ENCODE measurements at places on chromosomes 13 and 19.

DNA sequence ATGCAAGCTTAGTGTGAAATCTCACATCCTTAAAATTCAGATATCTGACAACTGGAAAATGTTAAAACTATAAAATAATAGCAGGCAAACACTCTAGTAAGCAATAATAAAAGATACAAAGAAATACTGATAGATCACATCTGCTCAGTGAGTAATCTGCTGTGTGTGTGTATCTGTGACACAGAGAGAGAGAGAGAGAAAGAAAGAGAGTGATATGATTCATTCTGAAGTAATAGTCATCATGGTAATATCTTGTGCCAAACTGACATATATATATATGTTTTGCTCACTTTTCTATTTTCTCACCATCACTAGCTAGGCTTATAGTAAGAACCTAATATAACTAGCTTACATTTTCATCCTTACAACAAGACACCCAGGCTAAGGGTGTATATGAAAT, 288.0 kb upstream of the SLITRK6 start:
- DNase-seq = no peak

- DNase-seq = no peak
These were observed 7.7 kb downstream of the SLC25A30 start for GRCh38 chr13:45410466-45410865.

GRCh38 chr19:35081201-35081600, 34.4 kb upstream of the FXYD3 start:
- no peak for DNase-seq

DNA sequence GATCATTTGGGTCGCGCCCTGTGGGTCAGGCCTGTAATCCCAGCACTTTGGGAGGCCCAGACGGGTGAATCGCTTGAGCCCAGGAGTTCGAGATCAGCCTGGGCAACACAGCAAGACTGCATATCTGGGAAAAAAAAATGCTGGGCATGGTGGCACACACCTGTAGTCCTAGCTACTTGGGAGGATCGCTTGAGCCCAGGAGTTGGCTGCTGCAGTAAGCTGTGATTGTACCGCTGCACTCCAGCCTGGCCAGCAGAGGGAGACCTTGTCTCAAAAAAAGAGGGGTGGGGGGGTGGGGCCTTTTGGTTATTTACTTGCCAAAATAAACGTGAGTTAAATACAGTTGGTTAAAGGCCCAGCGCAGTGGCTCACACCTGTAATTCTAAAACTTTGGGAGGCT, 9.8 kb upstream of the ZNF544 start:
- DNase-seq = peak; percentile 11

DNA sequence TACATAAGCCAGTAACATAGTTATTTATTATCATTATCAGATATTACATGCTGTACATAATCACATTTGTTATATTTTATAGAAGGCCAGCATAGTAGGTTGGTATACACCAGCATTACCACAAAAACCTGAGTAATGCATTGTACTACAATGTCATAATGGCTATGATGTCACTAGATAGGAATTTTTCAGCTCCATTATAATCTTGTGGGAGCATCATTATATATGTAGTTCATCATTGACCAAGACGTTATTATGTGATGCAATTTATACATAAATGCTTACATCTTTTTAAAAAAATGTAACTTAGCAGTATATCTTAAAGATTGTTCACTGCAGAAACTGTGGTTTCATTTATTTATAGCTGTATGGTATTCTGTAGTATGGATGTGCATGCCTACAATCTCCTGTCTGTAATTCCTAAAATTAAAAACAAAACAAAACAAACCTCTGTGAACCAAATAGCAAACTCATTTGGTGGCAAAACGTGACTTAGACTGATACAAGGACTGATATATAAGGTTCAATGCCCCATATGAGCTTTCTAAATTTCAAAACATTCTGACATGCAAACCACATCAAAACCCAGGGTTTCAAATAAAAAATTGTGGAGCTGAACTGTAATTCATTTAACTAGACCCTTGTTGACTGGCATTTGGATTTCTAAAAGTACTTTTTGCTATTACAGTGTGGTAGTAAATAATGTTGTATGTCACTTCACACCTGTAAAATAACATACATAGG, 250.9 kb downstream of the DLEU7 start:
- no peak for DNase-seq

DNA sequence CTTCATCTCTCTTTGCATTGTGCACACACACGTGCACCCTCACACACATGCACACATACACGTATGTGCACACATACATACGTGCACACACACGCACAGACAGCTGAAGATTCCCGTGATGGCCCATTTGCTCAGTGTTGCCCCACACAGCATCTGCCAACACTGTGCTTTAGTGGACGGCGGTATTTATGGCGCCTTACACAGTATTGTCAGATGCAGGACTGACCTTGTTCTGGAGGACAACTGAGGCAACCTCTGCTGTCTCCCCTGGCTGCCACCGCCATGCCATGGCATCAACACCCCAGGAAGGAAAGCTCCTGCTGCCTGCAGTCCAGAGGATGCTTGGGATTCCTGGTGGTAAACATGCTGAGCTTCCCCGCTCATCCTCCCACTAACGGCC, 316.4 kb downstream of the TEX29 start:
- DNase-seq = no peak

DNA sequence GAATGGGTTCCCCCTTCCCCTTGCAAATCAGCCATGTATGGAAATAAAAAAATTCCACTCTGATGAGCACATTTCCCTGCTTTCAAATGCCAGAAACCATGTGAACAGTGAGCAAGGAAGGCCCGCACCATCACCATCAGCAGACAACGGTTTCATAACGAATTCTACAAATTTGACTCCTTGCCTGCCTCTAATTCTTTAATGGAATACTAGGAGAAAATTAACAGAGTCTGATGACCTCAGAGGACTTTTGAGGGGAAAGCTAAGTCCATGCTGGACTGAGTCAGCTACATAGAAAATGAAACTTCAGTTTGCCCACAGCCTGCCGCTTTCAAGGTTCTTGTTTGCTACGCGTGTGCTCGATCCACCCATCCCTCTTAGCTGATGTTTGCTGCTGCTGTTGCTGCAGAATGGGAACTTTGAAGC, 46.7 kb upstream of the KL start:
- no peak for DNase-seq

GRCh38 chr13:99322297-99323103, 15.3 kb upstream of the GPR183 start:
- DNase-seq = no peak

DNA sequence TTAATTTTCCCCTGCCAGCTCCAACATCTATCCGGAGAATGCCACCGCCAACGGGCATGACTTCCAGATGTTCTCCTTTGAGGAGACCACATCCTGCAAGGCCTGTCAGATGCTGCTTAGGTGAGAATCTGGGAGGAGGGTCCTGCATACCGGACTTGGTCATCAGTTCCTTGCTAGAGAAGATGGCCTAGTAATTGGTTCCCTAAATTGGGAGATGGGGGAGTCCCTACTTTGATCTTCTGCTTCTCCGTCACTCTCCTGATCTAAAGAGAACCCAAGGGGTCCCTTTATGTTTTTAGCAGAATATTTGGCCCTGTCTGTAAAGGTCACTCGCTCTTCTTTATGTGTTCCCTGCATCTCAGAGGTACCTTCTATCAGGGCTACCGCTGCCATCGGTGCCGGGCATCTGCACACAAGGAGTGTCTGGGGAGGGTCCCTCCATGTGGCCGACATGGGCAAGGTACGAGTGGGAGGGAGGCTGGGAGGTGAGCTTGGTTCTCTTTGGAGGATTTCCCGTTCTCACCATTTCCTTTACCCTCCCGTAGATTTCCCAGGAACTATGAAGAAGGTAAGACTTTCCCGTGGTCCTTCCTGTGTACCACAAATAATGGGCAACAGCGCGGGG, 54.1 kb upstream of the ADGRE1 start:
- no peak for DNase-seq

DNA sequence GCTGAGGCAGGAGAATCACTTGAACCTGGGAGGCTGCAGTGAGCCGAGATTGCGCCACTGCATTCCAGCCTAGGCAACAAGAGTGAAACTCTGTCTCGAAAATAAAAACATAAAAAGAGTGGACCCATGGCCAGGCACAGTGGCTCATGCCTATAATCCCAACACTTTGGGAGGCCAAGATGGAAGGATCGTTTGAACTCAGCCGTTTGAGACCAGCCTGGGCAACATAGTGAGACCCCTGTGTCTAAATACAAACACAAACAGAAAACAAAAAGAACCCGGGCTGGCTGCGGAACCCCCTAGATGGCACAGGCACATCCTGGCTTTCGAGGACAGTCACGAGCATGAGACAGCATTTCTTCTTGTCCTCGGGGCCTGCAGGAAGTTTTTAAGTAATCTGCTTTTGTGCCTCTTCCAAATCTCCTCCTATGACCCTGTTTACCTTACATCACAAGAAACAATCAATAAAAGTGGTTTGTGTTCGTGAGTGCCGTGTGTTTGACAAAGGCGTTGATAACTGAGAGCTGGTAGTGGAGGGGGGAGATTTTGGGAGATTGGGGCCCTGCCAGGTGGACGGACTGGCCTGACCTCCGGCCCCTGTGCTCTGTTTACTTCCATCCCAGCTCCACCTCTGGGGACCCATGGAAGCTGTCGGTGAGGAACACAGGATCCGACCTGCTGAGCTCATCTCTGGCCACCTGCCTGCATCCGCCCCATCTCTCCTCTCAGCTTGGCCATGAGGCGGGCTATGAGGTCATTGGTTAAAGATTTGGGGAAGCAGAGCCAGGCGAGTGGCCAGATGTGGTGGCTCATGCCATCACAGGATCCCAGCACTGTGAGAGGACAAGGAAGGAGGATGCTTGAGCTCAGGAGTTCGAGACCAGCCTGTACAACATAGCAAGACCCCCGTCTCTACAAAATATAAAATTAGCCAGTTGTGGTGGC, 5.9 kb upstream of the GDF15 start:
- no peak for DNase-seq

DNA sequence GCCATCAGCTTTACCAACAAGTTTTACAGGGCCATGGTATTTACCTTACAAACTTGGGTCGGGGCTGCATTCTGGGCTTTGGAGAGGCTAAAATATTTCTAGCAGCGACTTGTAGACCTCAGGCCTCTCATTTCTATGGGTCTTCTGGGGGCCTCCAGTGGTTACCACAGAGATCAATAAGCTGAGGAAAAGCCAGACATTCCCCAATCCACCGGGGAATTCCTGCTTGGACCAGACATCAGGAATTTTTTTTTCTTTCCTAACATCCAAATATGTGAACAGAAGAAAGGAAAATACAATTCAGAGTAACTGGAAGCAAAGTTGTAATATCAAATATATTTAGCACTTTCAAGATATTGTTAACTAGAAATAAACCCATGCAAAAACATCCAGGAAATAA, 1.5 kb downstream of the DZIP1 start:
- DNase-seq = no peak

DNA sequence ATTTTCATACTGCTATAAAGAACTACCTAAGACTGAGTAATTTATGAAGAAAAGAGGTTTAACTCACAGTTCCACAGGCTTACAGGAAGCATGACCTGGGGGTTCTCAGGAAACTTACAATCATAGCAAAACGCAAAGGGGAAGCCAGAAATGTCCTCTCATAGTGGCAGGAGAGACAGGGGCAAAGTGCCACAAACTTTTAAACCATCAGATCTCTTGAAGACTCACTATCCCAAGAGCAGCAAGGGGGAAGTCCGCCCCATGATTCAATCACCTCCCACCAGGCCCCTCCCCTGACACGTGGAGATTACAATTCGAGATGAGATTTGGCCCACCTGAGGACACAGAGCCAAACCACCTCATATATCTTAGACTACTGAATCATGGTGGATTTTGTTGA, 198.7 kb downstream of the KCTD12 start:
- DNase-seq = no peak

DNA sequence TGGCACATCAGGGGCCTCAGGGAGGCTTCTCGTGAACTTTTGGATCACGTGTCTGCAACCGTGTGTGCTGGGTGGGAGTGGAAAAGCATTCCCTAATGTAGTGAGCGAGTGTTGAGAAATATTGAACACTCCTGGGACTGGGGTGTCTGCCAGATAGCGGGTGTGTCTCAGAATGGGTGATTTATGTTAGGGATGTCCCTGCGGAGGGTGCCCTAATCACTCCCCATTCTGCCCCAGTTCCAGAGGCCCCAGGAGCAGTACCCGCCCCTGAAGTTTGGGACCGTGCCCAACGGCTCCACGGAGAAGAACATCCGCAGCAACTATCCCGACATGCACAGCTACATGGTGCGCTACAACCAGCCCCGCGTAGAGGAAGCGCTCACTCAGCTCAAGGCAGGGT, 24.2 kb upstream of the GRWD1 start:
- DNase-seq = no peak

DNA sequence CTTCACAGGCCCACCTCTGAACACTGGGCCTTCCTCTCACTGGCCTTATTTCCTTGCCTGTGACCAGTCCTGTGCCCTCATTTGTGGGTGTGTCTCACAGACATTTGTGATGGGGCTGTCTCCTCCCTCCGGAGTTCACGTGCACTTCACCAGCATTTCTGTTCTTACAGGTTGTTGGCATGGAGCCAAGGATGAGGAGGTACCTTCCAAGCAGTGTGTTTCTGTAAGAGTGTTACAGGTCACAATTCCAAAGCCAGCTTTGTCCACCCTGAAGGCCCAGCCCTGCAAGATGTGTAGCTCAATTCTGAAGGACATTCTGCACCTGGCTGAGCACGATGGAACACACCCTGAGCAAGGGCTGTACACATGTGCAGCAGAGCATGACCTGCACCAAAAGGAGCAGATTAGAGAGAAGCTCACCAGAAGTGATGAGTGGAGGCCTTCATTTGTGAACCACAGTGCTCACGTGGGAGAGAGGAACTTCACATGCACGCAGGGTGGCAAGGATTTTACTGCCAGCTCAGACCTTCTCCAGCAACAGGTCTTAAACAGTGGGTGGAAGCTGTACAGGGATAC, 8.1 kb downstream of the ZNF749 start:
- no peak for DNase-seq

Measured in stimulated activated CD4-positive, alpha-beta T cell treated with anti-CD3 and anti-CD28 coated beads, Interleukin-12 subunit alpha, Interleukin-12 subunit beta, amount 100 ng/mL, for 48 hours (primary cell).